ENCODE measurements at places on chromosomes 16 and 17.

DNA sequence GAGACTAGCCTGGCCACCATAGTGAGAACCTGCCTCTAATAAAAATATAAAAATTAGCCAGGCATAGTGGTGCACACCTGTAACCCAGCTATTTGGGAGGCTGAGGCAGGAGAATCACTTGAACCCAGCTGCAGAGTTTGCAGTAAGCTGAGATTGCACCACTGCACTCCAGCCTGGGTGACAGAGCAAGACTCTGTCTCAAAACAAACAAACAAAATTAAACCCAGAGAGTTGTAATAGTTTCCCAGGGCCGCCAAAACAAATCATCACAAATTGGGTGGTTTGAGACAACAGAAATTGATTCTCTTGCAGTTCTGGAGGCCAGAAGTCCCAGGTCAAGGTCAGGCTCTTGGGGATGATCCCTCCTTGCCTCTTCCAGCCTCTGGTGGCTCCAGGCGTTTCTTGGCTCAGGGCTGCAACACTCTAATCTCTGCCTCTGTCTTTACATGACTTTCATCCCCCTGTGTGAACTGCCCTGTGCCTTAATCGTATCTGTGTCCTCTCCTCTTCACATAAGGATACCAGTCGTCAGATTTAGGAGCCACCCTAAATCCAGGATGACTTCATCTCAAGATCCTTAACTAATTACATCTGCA, 100.3 kb upstream of the NOL11 start:
- DNase-seq = no peak

DNA sequence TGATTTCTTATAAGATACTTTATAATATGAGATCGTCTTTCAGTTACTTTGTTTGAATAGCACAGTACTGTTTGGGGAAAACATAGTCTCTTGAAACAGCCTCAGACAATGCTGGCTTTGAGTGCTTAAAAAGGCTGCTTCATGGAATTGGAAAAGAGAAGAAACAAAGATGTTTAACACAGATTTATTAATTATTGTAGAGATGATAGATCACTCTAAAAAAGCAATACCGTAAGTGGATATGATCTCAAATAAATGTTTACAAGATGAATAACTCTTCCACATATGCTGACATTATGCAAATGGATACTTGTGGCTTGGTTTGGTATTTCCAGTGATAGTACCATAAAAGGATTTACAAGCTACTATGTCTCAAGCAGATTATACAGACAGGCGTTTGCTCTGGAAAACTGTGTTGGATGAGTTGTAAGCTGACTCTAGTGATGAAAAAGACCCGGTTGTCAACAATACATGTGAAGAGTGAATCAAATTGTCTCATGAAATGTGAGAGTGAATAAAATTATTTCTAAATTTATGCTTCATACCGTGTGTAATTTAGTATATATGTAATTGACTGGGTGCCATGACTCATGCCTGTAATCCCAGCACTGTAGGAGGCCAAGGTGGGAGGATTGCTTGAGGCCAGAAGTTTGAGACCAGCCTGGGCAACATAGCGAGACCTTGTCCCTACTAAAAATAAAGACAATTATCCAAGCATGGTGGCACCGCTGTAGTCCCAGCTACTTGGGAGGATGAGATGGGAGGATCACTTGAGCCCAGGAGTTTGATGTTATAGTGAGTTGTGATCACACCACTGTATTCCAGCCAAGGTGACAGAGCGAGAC, 105.4 kb downstream of the FTO start:
- DNase-seq = no peak

- DNase-seq = no peak
These were observed 5.0 kb downstream of the CTF1 start for GRCh38 chr16:30901201-30902028.

DNA sequence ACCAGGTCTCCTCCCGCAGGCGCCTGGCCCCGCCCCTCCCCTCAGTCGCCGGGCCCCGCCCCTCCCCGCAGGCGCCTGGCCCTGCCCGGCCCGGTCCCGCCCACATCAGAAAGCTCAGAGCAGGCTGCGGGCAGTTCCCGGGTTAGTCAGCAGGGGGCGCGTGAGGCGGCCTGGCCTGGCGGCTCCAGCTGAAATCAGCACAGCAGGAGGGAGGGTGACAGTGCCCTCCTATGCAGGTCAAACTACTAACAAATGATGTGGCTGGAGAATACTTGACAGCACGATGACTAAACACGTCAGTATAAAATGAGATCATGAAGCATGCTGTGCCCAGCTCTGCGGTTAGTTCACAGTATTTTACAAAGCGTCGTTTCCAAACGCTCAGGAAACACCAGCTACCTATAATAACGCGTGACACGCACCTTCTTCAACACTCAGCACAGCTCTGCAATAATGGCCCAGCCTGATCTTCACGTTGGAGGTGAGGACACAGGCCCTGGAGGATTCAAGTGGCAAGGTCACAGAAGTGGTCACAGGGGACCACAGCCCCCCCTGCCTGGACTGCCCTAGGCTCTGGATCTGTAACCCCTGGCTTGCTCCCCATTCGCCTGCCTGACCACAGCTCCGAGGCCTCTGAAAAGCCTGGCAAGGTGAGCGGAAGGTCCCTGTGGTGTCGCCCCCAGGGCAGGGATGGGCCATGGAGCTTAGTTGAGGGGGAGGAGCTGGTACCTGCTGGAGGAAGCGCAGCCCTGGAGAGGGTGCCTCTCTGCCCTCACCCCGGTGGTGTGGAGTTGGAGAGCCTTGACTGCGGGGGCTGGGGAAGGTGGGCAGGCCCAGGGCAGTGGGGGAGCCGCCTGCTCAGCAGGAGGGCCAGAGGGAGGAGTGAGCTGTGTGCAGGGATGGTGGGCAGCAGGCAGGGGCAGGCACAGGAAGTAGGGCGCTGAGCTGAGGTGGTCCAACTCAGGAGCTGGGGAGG, 81.2 kb downstream of the KCNJ12 start:
- peak; percentile 97 for DNase-seq

DNA sequence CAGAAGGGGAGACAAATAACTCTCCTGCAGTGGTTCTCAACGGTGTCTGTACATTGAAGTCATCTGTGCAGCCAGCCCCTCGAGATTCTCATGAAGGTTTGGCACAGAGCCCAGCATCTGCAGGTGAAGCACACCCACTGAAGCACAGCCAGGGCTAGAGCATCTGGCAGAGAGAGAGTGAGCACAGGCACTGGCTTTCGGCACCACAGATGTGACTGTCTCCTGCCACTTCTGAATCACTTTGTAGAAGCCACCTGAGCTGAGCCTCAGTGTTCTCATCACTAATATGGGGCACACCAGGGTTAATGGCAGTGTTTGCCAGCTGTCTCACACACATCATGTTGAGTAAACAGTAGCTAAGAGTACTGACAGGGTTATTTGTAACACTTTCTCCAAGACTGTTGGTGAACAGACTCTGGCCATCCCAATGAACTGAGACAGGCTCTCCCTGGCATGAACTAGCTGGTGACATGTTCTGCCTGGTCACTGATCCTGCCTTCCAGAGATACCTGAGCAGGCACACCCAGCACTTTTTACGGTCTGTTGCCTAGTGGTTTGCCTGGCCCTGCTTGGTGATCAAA, 10.9 kb downstream of the HSPB9 start:
- peak; percentile 44 for DNase-seq

DNA sequence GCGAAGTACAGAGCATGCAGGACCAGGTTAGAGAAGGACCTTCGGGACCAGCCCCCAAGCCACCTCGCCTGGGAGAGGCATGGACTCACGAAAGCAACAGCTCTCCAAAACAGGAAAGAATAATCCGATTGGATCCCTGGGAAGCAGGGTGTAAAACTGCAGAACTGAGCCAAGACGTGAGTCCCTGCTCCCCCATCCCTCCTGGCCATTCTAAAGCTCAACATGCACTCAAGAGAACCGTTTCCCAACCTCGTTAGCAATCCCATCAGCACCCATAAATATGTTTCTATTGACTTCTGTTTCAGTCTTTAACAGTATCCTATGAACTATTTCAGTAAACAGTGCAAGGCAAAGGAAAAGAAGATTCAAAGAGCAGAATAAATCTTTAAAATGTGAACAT, 167.0 kb downstream of the COPRS start:
- no peak for DNase-seq

DNA sequence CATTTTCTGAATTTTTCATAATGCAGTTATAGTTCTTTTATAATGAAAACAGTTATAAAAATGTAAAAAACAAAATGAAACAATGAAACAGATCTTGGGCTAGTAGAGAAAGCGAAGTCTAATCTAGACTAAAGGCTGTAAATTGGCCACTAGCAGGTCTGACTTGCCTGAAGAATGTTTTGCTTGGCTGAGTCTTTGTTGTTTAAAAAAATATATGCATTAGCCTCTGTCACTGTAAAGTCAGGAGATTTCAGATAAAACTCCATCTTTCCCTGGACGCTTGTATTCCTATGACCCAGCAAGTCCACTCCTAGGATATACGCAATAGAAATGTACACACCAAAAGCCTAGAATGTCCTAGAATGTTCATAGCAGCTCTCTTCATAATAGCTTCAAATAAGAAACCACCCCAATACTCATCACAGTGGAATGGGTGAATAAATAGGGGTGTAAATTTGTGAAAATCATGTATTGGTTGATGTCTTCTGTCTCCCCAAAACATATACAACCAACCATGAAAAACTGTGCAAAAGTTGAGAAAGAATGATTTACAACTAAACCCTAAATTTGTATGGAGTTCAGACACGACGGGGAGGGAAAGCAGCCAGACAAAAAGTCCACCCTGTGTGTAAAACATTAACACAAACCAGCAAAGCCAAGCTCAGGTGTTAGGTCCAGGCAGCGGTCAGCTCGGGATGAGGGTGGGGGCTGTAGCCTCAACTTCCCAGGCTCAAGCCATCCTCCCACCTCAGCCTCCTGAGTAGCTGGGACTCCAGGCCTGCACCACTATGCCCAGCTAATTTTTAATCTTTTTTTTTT, 37.7 kb upstream of the MEAK7 start:
- DNase-seq = no peak

GRCh38 chr17:16972346-16972745, 428 bp upstream of the TNFRSF13B start:
- no peak for DNase-seq

- DNase-seq = peak; percentile 52
These were observed 74.5 kb upstream of the TNRC6C start for GRCh38 chr17:77884019-77884418.

- no peak for DNase-seq
These were observed 42.1 kb upstream of the SSTR5 start for GRCh38 chr16:1030473-1030901.

DNA sequence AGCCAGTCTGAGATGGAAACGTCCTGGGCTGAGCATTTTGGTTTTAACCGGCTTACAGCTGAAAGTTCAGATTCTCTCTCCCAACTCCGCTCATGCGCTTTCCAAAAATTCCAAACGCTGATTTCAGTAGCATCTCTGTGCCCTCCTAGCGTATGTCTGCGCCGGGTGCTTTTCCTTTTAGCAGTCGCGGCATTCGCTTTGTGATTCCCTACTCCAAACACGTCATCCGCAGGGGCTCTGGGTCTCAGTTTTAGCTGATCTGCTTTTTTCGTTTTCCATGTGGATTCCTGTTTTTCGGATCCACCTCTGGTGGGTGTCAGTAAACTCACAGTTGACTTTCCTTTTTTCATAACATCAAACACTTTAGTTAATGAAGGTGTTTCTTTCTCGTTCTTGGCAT, 22.1 kb upstream of the TVP23A start:
- DNase-seq = no peak

GRCh38 chr17:57338257-57338914, 82.1 kb downstream of the MSI2 start:
- DNase-seq = no peak

DNA sequence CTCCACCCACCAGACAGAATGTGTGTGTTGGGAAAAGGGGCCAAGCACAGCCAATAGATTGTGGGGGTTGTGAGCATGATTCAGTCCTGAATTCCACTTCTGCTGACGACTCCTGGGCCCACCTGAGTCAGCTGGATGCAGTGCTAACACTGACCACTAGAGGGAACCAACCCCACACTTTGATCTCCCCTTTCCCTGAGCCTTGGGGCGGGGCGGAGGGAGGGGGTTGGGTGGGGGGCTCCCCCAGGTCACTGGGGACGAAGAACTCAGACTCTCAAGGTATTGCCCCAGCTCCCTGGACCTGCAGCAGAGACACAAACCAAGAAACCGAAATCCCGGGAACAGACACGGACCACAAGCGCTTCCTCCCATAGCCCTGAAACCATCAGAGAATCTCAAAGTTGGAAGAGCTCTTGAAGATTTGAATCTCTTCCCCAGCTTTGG, 621 bp upstream of the CSHL1 start:
- peak; percentile 67 for DNase-seq

DNA sequence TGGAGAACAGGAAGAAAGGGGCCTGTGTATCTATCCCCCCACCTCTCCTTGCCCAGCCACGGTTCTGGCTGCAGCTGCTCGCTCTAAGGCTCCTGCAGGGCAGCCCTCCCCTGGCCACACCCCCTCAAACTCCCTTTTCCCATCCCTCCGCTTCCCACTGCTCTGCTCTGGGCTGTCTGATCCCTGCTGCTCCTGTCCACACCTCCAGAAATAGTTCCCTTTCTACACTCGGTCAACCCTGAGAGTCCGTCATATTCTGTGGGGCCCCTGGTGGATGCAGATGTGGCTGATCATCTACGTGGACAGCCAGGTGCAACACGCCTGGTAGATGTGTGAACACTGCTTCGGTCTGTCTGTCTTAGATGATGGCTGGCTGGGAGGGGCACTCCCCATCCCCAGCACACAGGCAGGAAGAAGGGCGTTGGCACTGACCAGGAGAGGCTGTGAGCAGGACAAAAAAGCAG, 19.3 kb upstream of the KRT19 start:
- no peak for DNase-seq

- DNase-seq = no peak
These were observed 9.5 kb upstream of the OSGIN1 start for GRCh38 chr16:83943516-83944050.

GRCh38 chr16:49365711-49366509, 7.7 kb upstream of the C16orf78 start:
- no peak for DNase-seq

DNA sequence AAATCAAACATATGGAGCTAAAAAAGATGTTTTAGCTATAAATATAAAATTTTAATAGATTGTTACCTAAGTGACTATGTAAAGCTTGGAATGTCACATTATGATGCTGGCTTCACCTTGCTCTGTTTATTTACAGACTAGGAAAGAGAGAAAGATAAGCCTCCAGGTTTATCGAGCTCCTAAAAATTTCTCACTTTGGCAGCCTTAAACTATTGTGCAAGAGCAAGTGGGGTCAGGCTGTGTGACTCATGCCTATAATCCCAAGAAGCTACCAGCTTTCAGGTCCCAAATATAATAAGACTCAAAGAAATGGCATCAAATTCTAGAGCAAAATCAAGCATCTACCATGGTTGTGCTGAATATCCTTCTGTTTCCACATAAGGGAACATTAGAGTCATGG, 34.3 kb upstream of the PRSS54 start:
- DNase-seq = no peak

DNA sequence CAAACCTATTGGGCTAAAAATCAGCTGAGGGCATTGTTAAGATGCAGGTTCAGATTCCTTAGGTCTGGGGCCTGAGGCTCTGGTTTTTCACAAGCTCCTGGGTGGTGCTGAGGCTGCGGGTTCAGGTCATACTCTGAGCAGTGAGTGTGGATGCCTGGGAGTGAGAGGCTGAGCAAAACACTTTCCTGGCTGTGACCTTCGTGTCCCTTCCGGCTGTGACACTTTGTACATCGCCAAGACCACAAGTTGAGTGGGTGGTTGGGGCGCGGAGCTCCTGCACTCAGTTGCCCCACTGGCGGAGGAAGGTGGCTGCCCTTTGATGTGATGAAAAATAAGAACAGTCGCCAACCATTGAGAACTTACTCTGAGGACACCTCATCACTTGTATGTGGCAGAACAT, 24.8 kb downstream of the CCR7 start:
- peak; percentile 68 for DNase-seq
